ENCODE measurements at places on chromosomes 11 and 22.

DNA sequence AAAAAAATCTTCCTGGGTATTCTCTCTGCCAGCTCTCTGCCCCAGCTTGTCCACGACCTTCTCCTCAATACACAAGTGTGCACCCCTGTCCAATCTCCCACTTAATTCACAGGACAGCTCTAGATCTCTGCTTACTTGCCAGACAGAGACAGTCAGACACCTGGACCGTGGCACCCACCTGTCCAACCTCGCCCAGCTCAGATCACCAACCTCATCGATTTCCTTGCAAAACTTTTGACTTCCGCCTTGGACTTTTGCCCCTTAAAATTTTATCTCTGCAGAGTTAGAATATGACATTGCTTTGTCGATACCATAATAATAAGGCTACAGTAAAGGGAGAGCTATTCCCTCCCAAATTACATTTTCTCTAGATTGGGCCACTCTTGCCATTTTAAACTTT, 10.4 kb downstream of the LMF2 start:
- no peak for DNase-seq

- no peak for DNase-seq
Measured at GRCh38 chr11:119626197-119626841, 102.7 kb downstream of the NECTIN1 start.

- peak; percentile 40 for DNase-seq
Measured at GRCh38 chr22:49825944-49826602, 1.6 kb downstream of the BRD1 start.

GRCh38 chr22:45935573-45935972, 41.4 kb downstream of the WNT7B start:
- no peak for DNase-seq

DNA sequence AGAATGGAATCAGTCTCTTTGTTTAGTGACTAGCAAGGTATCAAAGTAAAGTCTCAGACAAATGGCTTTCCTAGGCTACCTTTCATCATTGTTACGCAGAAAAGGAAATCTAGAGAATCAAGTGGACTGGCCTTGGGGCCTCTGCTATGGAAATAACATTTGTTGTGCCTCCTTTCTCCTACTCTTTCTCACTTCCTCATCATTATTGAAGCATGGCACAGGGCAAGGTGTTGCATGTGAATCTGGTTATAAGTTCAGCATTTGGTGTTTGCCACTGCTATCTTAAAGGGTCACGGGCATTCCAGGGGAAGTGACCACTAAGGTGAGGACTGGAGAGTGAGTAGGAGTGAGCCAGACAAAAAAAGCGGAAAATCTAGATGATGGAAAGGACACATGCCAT, 54.9 kb downstream of the GLYATL1 start:
- DNase-seq: no peak

All from stimulated activated CD8-positive, alpha-beta memory T cell treated with anti-CD3 and anti-CD28 coated beads, Interleukin-7, amount 100 ng/mL, for 1 hour (primary cell).